Activated naive CD8-positive, alpha-beta T cell treated with anti-CD3 and anti-CD28 coated beads for 36 hours (primary cell): ENCODE measurements at places on chromosomes 5 and 9. TPM values are rescaled to one million over a fixed set of nuclear protein-coding genes. Genes with fewer than 3 reads are reported as not detected.

GRCh38 chr5:168899673-168900072, 320.5 kb upstream of the PANK3 start:
- DNase-seq, result no peak

DNA sequence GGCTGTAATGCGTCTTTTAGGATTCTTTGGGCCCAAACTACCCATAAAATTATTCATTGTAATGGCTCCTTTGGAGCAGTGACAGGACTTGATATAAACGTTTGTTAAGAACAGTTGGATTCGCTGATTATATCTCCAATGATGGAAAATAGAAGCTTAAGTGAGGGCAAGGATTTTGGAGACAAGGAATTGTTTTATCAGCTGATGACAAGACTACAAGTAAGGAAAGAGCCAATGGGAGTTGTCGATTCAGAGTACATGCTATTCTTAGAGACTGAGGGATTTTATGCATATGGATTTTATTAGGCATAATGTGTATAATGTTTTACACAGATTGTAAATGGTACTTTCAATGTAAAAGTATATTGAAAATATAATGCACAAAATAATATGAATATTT, 425.5 kb upstream of the RIOK2 start:
- no peak for DNase-seq

DNA sequence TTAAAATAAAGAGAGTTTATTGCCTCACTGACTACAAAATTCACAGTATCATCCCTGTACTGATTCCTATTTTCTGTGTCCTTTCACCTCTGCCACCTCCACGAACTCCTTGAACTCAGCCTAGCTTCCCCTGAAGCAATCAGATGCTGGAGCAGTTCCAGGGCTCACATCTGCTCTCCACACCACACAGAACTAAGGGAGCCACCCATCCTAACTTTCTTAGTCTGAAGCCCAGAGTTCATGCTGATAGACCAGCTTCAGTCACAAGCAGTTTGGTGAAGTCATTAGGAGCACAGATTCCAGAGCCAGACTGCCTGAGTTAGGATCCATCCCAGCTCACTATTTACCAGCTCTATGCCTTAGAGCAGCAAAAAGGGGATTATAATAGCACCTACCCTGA, 15.6 kb upstream of the EPB41L4A start:
- DNase-seq, result no peak

GRCh38 chr5:98975223-98975622, 46.4 kb upstream of the CHD1 start:
- DNase-seq, result no peak

- DNase-seq, result no peak
These were observed 61.6 kb downstream of the NNT start for GRCh38 chr5:43664501-43665040.

GRCh38 chr9:74066128-74066527, 431.0 kb upstream of the RORB start:
- DNase-seq, result no peak

- no peak for DNase-seq
These were observed 232.5 kb downstream of the HSPA4 start for GRCh38 chr5:133284306-133284705.

GRCh38 chr9:86577420-86578333, 223.5 kb upstream of the TUT7 start:
- no peak for DNase-seq

The ECM2 gene
- not detected for total RNA-seq

The FOXI1 gene
- total RNA-seq, result not detected

The ANGPTL2 gene
- not detected for total RNA-seq

The SOHLH1 gene
- not detected for total RNA-seq
